M059J (cell line): ENCODE measurements at places on chromosomes 6 and 20. TPM values are rescaled to one million over a fixed set of nuclear protein-coding genes. Genes with fewer than 3 reads are reported as not detected.

GRCh38 chr6:163730246-163731210 lies 316.0 kb downstream of the QKI start:
- DNase-seq = no peak

The ISM1 gene
- total RNA-seq = not detected in 2 replicates

The SUMO4 gene
- total RNA-seq = 0.25 TPM in 1 of 2 replicates, not detected in the other

DNA sequence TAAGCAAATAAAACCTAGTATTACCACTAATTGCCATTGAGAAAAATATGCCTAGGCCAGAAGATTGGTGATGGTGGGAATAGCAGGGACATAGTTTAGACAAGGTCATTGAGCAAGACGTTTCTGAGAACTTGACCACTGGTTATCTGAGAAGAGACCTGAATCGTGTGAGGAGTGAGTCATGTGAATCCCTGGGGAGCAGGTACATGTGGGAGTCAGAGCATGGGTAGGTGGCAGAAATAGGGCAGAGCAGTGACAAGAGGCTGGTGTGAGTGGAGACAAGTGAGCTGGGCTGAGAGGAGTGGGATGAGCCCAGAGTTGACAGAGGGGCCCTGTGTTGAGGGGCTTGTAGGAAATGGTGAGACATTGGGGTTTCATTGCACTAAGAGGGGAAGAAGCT lies 16.4 kb downstream of the MICA start:
- peak; percentile 62 for DNase-seq

The SLC32A1 gene
- total RNA-seq = not detected in 2 replicates

GRCh38 chr6:35512006-35512405 lies 690 bp downstream of the TULP1 start:
- no peak for DNase-seq

DNA sequence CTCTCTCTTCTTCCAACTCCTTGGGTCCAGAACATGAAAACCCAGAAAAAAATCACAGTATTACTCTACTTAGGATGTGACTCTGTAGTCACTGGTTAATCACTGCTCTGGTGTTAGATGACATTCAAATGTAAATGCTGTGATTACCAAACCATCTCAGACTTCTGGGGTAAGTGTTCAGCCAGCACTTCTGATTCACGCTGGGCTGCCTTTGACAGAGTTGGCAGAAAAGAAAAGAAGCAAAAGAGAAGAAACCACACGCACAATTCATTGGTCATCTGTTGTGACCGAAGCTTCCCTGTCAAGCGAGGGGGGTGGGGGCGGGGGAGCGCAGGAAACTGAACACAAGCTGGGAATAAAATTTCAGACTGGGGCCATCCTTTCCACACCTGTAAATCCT lies 82.7 kb downstream of the PSMG4 start:
- DNase-seq = peak; percentile 87

The SSTR4 gene
- not detected in 2 replicates for total RNA-seq

The HNF4A gene
- total RNA-seq = not detected in 2 replicates

The KCNQ2 gene
- total RNA-seq = not detected in 2 replicates

DNA sequence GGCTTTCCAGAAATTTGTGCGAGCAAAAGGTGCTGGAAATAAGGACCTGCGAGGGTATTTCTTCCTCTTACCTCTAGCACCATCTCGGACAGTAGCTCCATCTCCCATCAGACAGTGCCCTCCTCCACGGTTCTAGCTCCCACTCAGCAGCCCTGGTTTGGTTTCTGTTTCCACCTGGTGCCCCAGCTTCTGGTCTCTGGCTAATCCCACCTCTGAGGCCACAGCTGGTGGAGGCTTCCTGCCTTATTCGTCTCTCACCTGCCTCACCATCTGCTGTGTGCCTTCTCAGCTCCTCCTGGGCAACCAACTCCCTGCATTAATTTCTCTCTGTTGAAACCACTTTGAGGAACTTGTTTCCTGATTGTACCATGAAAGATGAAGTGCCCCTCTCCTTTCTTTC lies 162.4 kb upstream of the CDYL start:
- no peak for DNase-seq

The MATN4 gene
- not detected in 2 replicates for total RNA-seq

DNA sequence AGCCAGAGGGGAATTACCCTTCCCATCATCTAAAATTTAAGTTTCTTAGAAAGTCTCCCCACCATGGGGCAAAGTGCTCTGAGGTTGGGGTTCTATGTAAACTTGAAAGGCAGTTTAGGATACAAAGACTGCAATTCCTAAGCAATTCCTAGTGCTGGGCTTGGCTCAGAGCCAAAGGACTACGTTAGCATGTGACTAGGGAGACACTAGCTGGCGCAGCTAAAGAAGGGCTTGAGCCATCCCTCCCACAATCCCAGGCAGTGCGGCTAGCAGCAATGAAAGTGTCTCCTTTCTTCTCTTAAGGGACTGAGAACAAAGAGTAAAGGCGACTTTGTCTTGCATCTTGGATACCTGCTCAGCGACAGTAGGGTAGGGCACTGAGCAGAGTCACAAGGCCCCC lies 306.6 kb upstream of the FKBP1C start:
- no peak for DNase-seq

The SCRT2 gene
- total RNA-seq = not detected in 2 replicates

The HACE1 gene
- 8.9 and 13.5 TPM in 2 replicates for total RNA-seq

The PRDM13 gene
- not detected in 2 replicates for total RNA-seq

DNA sequence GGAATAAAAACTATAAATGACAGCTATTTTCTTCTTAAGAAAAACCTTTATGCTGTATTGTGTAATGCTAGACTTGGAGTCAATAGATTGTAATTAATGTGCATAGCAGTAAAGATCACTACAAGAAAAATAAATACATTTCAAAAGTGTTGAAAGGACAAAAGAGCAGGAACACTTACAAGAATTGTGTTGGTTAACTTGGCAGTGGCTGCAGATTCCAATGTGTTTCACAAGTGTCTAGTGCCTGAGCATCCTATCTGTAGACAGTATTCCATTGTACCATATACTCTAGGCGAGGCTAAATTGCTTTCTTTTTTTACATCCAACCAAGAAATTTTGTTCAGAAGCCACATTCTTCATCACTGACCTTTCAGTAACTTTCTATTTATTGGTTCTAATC lies 924.1 kb downstream of the EPHA7 start:
- no peak for DNase-seq

- no peak for DNase-seq
Observed at GRCh38 chr6:53244958-53245357, 96.3 kb upstream of the GCM1 start.

The ZNF311 gene
- 4.6 and 5.3 TPM in 2 replicates for total RNA-seq

DNA sequence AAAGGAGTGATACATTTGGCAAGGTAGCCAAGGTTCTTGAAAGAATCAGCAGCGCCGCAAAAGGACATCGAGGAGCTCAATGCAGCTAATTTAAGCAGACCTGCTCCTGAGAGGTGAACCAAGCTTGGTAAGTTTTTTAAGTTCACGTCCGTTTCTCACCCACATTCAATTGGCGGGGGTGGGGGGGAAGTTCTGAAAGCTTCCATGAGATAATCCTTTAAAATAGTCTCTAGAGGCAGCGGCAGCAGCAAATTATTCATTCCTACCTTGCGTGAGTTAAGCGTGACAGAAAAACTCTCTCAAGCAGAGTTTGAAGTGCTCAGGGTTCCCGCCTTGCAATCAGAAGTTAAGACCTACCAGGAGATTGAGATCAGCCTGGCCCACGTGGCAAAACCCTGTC lies 97.3 kb upstream of the NHSL1 start:
- no peak for DNase-seq

GRCh38 chr6:87049779-87050178 lies 45.1 kb downstream of the CGA start:
- DNase-seq = no peak

The PNPLA1 gene
- total RNA-seq = 0.05 and 0.27 TPM in 2 replicates

- DNase-seq = no peak
Observed at GRCh38 chr6:3791526-3792203, 40.2 kb upstream of the PXDC1 start.

The IPCEF1 gene
- 0.32 and 1.6 TPM in 2 replicates for total RNA-seq

- DNase-seq = peak; percentile 22
Observed at GRCh38 chr20:18984238-18985200, 170.9 kb downstream of the SCP2D1 start.

GRCh38 chr6:7159790-7160525 lies 52.2 kb downstream of the RREB1 start:
- no peak for DNase-seq

DNA sequence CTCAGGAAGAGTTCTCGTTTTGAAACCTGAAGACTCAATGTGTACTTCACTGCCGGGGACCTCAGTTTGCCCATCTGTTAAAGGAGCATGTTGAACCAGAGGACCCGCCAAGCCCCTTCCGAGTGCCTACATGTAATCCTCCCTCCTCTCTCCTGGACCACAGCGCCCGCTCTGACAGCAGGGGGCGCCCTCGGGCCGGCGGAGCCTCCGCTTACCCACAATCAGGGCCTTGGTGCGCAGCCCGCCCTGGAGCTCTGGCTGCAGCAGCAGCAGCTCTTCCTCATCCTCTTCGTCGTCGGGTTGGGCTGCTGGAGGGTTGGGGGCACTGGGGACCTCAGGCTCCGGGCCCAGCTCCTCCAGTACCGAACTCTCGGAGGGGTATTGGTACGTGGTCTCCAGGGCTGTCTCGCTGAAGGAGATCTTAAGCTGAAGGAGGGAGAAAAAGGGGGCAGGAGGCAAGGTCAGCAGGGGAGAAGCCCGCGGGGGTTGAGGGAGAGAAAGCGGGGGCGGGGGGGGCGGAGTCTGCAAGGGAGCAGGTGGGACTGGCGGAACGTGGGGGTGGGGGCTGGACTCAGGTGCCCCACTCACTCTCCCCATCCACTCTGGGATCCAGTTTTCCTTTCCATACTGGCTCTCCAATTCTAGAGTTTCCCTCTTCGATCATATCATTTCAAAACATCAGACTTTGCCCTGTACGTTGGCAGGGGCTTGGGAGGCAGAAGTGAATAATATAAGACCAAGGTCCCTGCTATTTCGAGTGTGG lies 6.3 kb upstream of the DHX16 start:
- DNase-seq = peak; percentile 46

DNA sequence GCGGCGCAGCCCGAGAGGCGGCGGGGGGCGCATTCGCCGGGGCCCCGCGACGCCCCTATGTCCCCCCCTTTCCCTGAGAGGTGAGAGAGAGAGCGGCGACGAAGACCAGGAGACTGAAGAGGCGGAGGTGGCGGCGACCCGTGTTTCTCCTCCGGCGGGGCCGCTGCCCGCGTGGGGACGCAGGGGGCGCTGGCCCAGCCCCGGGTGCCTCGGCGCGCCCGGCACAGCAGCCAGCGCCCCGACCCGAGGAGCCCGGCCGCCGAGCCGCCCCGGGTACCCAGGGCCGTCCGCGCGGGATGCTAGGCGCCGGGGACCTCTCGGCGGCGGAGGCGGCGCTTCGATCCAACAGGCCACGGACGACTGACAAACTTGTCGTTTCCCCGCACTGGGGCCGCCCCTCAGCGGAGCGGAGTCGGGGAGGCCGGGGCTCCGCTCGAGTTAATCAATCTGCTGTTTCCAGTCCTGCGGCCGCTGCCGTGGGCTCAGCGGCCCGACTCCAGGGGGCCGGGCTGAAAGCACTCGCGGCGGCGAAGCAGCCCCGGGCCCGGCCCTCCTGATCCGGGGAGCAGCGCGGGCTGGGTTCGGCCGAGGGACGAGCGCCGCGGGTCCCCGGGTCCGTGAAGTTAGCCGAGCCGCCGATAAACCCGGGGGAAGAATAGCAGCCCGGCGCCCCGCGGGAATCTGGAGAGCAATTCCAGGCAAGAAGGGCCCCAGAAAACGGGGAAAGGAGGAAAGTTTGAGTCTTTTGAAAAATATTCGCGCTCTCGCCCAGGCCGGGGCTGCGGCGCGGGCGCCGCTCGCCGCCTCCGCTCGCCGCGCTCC lies 631 bp downstream of the MDGA1 start:
- peak; percentile 47 for DNase-seq

DNA sequence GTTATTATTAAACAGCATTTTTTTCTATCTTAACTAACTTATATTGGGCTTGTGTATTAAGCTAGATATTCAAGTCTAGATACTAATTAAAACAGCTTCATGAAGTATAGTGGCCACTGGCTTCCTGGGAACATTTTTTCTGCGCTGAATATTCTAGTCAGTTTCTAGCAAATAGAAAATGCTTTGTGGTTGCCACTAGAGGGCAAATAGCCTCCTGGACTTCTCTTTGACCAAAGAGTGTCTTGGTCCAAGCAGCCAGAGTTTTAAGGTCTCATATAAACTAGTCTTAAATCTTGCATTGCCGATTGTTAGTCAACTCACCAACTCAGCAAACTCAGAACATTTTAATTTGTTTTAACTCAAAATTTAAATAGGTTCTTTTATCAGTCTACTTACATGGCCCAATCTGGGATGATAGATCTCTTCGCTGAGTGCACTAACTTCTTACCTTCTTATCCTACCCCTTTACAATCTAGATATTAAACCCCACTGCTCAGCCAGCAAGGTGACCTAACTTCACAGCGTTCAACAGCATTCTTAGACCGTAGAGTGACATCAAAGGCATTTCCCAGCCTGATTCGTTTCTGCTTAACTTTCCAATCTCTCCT lies 24.6 kb upstream of the ID4 start:
- peak; percentile 64 for DNase-seq

DNA sequence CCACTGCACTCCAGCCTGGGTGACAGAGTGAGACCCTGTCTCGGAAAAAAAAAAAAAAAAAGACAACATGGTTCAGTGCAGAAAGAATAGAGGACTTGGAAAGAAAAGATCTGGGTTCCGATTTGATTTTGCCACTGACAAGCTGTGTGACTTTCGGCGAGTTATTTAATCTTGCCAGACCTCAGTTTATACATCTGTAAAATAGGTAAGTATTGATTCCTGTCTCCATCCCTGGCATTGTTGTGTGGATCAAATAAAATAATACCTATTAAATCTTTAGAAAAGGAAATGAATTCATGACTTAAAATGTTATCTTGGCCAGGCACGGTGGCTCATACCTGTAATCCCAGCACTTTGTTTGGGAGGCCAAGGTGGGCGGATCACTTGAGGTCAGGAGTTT lies 7.0 kb downstream of the ITCH start:
- DNase-seq = no peak
